ENCODE measurements at places on chromosomes 3 and 15.

GRCh38 chr15:67841513-67841762 is 1.6 kb upstream of the RNU6-1 start:
- no peak for DNase-seq

GRCh38 chr15:70362886-70363285 is 265.2 kb upstream of the TLE3 start:
- no peak for DNase-seq

GRCh38 chr15:88580532-88580931 is 34.1 kb upstream of the DET1 start:
- no peak for DNase-seq

DNA sequence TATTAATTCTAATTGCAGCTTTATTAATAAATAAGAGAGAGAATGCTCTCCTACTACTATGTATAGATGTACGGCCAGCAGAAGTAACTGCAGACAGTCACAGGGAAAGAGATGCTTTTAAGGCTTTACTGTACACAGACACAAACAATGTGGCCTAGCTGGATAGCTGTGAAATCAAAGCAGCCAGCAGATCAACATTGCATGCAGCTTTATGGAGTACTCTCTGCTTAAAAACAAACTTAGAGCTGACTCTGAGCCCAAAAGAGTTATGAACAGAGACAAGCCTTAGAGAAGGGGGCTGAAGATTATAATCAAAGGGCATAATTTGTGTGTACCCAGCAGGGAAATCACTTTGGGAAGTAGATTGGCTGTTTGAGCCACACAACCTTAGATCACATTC is 47.2 kb downstream of the CADM2 start:
- no peak for DNase-seq

DNA sequence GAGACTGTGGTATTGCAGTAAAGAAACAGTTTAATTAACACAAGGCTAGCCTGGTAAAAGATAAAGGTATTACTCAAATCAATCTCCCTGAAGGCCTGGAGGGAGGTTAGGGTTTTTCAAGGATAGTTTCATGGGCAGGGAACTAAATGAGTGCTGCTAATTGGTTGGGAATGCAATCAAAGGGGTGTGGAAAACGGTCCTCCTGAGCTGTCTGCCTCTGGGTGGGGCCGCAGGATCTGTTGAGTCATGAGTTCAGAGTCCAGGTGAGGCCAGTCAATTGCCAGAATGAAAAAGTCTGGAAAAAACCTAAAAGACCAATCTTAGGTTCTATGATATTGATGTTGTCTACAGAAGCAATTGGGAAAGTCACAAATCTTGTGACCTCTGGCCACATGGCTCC is 293.2 kb downstream of the MCTP2 start:
- no peak for DNase-seq

DNA sequence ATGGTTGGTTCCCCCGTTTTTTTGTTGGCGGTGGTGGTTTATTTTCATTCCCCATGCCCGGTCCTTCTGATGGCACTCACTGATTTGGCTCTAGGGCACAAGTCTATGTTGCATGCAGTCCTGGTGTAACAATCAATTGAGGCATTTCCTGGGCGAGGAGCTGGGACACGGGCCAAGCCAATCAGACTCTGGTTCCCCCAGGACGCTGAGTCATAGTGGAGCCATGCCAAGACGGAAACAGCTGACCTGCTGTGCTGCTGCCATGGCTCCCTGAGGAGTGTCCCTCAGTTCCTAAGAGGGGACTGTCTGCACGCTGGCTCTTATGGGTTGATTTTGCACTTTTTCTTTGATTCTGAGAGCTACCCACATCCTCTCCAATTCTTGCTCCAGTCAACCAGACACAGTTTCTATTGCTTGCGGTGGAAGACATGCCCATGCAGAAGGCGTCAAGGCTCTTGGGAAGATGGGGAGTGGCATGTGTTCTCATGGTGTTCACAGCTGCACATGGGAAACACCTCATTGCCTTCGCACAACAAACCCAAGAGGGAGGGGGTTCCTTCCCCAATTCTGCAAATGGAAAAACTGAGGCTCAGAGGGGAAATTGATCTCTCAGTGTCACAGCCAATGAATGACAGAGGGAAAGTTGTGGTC is 28.3 kb upstream of the ALDH1L1 start:
- peak; percentile 86 for DNase-seq

DNA sequence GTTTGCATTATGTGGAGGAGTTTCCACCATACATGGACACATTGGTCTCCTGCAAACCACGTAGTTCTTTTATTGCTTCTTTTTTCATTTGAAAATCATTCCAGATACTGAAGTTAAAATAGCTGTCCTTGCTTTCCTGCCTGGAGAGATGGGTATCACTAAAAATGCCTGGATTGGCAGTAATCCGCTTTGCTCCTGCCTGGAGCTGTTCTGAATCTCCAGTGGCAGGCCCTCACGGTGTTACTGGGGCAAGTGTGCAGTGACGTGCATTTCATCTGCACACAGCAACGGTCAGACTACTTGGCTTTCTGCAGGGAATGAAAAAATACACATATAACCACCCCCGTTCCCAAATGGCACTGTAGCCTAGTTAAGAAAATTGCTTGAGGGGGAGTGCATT is 272.9 kb downstream of the IL5RA start:
- DNase-seq: no peak

- DNase-seq: no peak
Observed at GRCh38 chr15:28994142-28994830, 108.5 kb downstream of the APBA2 start.

GRCh38 chr3:141469720-141470119 is 17.1 kb upstream of the RASA2 start:
- DNase-seq: no peak

DNA sequence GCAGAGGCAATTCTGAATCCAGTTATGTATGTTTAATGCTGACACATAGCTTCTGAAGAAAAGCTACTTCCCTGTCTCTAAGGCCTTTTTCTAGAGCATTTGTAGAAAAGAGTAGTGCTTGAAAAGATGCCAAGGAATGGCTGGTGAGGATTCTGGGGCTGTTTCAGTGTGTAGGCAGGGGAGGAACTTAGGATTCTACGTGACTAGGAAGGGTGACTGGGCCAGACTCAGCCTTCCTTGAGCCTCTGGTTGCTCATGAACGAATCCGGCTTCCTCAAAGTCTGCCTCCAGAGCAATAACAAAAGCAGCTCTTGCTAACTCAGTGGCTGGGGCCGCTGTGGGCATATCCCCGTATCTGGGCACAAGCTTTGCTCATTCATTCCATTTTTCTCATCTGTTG is 104.8 kb upstream of the WNT5A start:
- DNase-seq: no peak

GRCh38 chr15:57591237-57591821 is 375 bp upstream of the MYZAP start:
- no peak for DNase-seq

GRCh38 chr3:107260207-107260606 is 117.0 kb upstream of the CCDC54 start:
- DNase-seq: no peak

DNA sequence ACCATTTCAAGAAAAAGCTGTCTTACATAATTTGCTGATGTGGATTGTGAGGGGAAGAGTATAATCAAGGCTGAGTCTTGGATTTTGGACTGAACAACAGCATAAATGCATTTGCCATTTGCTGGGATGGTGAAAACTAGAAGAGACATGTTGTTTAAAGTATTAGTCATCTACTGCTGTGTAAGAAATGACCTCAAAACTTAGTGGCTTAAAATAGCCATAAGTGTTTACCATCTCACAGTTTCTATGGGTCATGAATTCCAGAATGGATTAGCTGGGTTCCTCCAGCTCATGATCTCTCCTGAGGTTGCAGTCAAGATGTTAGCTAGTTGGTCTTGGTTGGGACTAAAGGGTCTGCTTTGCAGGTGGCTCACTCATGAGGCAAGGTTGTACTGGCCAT is 66.2 kb downstream of the SCN11A start:
- DNase-seq: no peak

DNA sequence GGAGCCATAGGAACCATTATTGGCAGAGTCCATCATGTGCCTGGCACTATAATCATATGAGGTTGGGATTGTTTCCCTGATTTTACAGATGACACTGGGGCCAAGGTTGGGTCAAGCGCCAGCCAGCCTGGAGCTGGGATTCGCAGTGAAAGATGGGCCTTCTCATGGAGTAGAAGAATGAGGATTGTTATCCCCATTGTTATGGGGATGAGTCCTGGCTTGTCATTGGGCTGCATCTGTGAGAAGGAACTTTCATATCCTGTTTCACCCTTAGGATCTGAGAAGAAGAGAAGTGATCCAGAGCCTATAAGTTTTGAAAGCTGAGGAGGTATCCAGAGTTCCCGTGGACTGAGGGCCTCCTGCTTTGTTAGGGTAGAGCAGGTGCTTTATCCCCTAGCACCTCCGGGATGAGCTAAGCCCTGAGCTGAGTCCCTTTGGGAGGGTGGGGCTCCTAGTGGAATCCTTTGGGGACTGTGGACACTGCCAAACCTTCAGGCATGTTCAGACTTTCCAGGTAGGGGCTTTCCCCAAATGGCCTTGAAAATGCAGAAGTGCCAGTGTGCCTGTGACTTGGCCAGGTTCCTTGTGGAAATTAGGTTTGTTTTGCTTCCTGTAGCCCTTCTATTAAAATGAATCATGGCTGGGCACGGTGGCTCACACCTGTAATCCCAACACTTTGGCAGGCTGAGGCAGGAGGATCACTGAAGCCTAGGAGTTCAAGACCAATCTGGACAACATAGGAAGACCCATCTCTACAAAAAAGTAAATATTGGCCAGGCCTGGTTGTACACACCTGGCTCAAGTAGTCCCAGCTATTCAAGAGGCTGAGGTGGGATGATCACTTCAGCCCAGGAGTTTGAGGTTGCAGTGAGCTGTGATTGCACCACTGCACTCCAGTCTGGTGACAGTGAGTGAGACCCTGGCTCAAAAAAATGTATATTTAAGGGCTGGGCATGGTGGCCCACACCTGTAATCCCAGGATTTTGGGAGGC is 30.2 kb upstream of the BSN start:
- no peak for DNase-seq

DNA sequence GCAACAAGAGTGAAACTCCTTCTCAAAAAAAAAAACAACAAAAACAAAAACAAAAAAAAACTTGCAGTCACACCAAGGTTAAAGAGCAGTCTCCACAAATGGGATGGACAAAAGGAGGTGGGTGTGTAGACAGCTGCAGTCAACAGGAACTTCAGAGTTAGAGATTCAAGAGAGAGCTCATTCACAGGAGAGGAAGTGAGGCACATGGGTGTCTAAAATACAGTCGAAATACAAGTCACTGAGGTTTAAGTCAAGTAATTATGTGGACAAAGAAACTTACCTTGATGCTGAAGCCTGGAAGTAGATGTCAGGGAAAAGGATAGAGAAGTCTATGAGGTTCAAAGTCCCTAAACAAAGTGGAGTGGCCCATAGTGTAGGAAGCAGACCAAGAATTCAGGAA is 14.8 kb downstream of the MRPS11 start:
- no peak for DNase-seq

GRCh38 chr15:96366526-96366877 is 36.0 kb downstream of the NR2F2 start:
- DNase-seq: no peak

DNA sequence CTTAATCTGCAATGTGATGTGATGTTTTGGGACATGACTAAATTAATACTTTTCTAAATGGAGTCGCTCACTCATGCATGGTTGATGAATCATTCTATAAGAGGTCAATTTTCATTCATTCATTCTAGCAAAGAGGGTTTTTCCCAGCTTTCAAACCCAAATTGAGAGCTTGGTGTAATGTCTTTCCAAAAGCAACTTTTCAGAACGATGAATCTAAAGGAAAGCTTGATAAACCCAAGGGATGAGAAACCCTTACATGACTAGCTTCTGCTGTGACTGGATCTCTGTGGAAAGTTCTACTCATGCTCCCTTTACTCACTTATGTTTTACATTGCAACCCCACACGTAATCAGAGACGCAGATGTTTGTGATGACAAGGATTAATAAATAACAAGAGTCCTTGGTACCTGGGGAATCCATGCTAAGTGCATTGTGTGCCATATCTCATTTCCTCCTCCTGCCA is 47.7 kb downstream of the PDZRN3 start:
- DNase-seq: no peak

DNA sequence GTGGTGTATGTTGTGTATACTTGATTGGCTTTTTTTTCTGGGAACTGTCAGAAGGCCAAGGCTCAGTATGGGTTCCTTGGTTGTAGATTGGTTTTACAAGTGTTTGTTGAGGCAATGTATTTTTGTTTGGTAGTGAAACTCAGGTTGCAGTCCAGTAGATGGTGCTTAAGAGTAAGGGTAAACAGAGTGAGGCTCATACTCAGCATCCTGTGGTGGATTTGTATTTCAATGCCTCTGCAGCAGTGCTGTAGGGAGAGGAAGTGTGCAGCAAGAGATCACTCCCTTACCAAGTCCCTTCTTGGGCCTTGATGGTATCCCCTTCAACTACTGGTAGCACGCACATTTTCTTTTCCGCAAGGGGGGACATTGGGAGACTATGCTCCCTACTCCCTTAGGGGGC is 428.5 kb upstream of the CNTN3 start:
- DNase-seq: no peak

- no peak for DNase-seq
Observed at GRCh38 chr3:119551598-119551997, 7.8 kb downstream of the CD80 start.

DNA sequence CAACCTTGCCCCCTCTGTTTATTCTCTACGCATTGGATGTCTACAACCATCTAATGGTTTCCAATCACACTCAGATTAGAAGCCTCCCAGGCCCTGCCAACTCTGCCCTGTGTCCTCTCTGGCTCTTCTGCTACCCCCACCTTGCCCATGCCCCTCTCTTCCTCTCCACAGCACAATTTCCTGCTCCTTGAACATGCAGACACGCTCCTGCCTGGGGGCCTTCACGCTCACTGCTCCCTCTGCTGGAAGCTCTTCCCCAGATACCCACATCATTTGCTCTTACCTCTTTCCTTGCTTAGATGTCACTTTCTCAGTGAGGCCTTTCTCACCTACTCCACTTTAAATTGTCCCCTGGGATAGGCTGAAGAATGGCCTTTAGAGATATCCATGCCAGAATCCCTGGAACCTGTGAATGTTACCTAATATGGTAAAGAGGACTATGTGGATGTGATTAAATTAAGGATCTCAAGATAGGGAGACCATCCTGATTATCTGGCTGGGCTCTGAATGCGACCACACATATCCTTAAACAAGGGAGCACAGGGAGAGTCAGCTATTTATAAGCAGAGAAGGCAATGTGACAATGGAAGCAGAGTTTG is 9.9 kb downstream of the KY start:
- DNase-seq: no peak

DNA sequence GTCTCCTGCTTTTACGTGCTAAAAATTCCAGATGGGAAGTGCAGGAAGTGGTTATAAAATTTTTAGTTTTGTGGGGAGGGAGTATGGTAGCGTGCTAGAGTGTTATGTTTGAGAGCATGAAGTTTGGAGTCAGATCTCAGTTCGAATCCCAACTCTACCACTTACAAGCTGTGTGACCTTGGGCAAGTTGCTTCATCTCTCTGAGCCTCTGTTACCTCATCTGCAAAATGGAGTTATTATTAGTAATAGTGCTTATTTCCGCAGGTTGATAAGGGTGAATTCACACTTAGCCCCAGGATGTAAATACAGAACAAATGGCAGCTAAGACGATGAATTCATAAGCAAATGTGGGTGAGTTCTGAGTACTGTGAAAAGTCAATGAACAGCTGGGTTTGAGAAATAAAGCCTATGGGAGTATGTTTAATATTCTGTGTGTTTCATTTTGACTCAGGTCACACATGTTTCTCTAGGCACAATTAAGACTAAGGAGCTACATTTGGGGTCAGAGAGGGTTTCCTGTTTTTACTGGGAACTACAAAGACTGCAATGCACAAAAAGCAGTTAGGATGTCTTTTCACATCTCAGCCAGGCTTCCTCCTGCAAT is 73.1 kb upstream of the FEZF2 start:
- DNase-seq: no peak

All from T1000 (cell line).